PC-3 (cell line): ENCODE measurements at places on chromosomes 2 and 18. TPM values are rescaled to one million over a fixed set of nuclear protein-coding genes. Genes with fewer than 3 reads are reported as not detected.

- H3K27ac ChIP-seq, result no peak overlapping the region
- no peak overlapping the region for H3K4me3 ChIP-seq
- H3K4me1 ChIP-seq, result peaks cover 25% of the 10 kb centered on the region
- no peaks in the 10 kb centered on the region for H3K36me3 ChIP-seq
- no peak for DNase-seq
These were observed 45.8 kb downstream of the TMEM17 start for GRCh38 chr2:62460175-62460574.

DNA sequence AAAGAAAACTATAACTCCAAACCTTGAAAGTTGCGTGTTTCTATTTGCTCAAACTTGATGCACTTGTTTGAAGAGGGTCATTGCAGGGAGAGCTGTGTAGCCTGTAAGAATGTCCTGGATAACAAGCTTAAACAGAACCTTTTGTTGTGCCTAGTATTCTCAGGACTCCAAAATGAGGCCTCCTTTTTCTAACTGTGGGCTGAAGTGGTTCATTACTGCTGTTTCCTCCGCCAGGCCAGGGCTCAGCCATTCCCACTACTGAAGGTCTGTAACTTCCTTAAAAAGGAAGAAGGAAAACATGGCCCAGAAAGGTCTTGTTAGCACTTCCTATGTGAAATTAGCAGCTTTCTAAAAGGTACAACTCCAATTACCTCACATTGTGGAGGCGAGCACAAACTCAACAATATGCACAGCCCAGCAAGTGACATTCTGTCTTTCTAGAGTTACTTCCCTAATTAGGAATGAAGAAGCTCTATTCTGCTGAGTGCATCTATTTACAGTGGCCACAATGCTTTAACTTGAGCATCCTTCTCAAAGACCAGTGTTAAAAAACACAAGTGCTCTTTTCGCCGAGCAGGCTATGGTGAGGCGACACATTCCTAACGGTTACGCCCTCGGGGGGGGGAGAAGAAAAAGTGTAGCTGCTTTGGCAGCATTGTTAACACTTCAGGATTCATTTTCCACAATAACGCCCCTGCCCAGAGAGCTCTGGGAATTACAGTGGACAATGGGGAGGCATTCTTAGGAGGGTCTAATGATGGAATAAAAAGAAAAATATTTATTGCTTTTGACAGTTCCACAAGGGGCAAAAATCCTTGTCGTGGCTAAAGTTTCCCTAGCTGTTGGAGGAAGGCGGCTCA lies 136.9 kb upstream of the SIX3 start:
- peaks cover 77% of the 10 kb centered on the region for H3K27me3 ChIP-seq
- DNase-seq, result no peak

GRCh38 chr2:118119761-118120400 lies 31.6 kb downstream of the INSIG2 start:
- no peaks in the 10 kb centered on the region for H3K36me3 ChIP-seq
- H3K4me3 ChIP-seq, result no peak overlapping the region
- H3K4me1 ChIP-seq, result peaks cover 51% of the 10 kb centered on the region
- H3K27ac ChIP-seq, result peak overlapping the region; percentile 99
- H3K27me3 ChIP-seq, result no peaks in the 10 kb centered on the region

DNA sequence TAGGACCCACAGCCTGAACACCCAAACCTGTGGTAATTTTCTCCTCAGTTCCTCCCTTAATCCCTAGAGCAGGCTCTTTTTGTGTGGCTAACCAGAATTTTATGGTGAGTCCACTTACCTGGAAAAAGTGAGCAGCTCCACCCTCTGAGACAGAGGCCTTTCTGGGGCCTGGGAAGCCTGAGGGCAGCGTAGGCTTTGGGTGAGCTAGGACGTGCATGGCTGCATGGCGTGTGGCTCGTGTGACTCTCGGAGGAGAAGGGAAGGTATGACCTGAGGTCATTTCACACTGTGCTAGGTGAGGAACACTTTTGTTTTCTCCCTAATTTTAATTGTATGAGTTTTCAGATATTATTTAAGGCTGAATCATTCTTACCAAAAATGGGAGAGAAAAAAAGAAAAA lies 73.5 kb upstream of the DYNAP start:
- DNase-seq, result no peak
- H3K36me3 ChIP-seq, result no peaks in the 10 kb centered on the region
- H3K4me1 ChIP-seq, result no peaks in the 10 kb centered on the region
- H3K27ac ChIP-seq, result no peak overlapping the region
- peaks cover 13% of the 10 kb centered on the region; the same call in 1 of the 2 replicates for H3K27me3 ChIP-seq

DNA sequence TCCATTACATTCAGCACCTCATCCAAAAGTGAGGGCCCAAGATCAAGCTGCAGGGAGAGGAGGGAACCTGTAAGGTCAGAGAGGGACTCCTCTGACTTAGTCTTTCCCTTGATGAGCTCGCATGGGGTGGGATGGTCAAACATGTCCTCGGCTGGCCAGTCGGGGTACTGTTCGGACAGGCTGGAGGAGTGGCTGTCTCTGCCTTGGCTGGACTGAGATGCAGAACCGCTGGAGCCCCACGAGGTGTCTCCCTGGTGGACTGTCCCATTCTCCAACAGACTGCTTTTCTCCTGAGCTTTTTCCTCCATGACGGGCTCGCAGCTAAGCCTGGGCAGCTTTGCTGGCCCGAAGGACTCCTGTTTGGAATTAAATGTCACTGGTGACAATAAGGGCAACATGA lies 25.6 kb downstream of the CDC42EP3 start:
- H3K27me3 ChIP-seq, result no peaks in the 10 kb centered on the region
- H3K4me1 ChIP-seq, result peaks cover 22% of the 10 kb centered on the region
- DNase-seq, result no peak
- H3K27ac ChIP-seq, result peak overlapping the region; percentile 48

DNA sequence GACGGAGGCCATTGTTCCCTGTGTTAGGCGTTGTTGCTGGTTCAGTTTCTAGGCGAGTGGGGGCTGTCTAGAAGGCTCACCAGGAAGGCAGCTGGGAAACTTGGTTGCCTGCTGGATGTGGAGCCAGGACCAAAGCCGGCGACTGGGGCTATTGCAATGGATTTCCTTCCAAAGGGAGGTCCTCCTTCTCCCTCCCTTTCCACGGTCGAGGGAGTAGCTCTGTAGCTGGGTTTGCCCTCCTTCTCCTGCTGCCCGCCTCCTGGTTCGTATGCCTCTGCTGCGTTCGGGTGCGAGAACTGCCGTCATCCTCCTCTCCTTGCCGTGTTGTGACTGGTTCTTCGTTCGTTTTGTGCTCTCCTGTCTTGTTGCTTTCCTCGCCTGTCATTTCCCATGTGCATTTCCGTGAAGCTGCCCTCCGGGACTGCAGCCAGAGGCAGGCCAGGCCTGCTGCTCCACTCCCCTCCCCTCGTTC lies 203.4 kb downstream of the NEDD4L start:
- H3K27ac ChIP-seq, result no peak overlapping the region
- peaks cover 15% of the 10 kb centered on the region; the same call in 1 of the 2 replicates for H3K36me3 ChIP-seq
- no peaks in the 10 kb centered on the region for H3K27me3 ChIP-seq
- no peak overlapping the region for H3K4me3 ChIP-seq
- no peak for DNase-seq

DNA sequence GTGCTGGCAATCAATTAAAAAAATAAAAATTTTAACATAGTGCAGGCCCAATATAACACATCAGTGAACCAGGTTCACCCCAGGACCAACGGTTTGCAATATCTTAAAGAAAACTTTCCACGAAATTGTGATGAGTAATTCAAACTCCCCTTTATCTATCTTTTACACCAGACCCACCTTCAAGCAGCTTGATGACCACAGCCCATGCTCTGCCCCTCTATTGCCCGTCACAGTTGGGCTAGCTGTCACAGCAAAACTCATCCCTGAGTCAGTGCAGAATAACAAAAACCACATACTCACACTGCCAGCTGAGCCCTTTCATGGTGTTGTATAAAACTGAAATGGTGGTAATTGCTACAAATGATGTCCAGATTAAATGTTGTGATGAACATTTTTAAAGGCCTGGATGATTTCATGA lies 112.5 kb upstream of the CREB1 start:
- DNase-seq, result peak; percentile 39
- no peak overlapping the region for H3K27ac ChIP-seq
- H3K27me3 ChIP-seq, result no peaks in the 10 kb centered on the region
- H3K4me1 ChIP-seq, result peaks cover 12% of the 10 kb centered on the region; the same call in 1 of the 2 replicates
- H3K4me3 ChIP-seq, result no peak overlapping the region
- no peaks in the 10 kb centered on the region for H3K36me3 ChIP-seq

- H3K27me3 ChIP-seq, result no peaks in the 10 kb centered on the region
- DNase-seq, result no peak
These were observed 371.9 kb upstream of the TNP1 start for GRCh38 chr2:217231724-217232123.

The SP3 gene
- total RNA-seq, result 82.2 and 117 TPM in 2 replicates

DNA sequence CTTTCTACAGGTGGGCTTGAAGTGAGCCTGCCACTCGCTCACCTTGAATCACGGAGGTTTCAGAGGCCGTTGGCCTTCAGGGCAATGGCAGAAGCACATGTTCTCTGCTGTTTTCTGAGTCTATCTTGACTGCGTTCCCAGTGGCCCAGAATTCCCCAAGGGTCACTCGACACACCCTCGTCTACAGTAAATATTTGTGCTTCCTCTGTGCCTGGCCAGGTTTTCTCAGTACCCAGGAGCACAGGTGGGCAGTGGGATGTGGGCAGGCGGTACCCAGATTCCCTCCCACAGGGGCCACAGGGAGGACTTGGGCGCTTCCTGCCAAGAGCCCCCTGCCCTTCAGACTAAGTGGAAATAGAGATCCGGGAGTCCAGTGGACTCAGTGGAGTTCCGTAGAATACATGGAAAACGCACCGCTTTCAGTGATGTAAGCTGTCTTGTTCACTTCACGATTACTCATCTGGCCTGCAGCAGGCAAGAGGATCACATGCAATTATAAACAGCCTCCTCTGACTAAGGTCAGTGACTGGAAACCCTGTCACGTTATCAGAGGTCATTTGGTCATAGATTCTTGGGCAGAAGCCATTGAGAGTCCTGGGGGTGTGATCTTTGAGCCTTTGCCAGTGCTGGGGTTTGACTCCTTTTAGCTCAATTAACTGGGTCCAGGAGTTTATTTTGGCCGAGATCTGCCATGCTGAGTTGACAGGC lies 179.8 kb downstream of the NEDD4L start:
- H3K27me3 ChIP-seq, result no peaks in the 10 kb centered on the region
- peaks cover 10% of the 10 kb centered on the region for H3K36me3 ChIP-seq
- peak overlapping the region; percentile 93 for H3K4me3 ChIP-seq
- peak; percentile 91 for DNase-seq

DNA sequence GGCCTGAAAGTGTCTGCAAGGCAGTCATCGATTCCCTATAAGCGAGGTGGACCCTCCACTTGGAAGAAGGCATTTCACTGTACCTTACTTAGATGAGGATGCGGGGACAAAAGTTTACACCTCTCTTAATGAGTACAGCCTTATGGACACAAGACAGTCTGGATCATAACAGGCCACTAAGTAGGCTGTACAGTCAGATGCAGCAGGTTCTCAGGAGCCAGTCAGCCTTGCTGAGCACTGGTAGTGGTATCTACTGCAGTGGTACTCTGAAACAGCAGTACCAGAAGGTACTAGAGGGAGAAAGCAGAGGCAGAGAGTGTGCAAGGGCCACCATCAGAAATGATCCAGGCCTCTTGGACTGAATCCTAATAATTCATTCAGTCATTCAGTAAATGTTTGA lies 77.6 kb downstream of the KCMF1 start:
- peaks cover 14% of the 10 kb centered on the region for H3K4me1 ChIP-seq
- H3K27ac ChIP-seq, result no peak overlapping the region
- no peak for DNase-seq
- no peaks in the 10 kb centered on the region for H3K27me3 ChIP-seq
- H3K36me3 ChIP-seq, result peaks cover 58% of the 10 kb centered on the region

The TNFAIP6 gene
- total RNA-seq, result not detected in 2 replicates

DNA sequence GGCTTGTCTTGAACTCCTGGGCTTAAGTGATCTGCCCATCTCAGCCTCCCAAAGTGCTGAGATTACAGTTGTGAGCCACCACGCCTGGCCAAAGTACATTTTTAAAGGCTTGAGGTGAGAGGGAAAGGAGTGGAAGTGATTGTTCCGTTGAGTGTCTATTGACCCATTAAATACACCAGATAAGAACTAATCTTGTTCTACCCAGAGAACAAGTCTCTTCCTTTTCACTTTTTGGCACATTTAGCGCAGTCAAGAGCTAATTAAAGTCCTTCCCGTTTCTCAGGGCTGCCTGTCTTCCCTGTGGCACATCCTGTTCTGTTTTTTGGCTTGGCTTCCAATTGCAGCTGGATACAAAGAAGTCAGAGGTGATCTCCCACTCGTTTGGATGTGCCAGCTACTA lies 172.3 kb downstream of the ALPK2 start:
- no peak overlapping the region for H3K27ac ChIP-seq
- H3K4me3 ChIP-seq, result no peak overlapping the region
- peaks cover 16% of the 10 kb centered on the region for H3K4me1 ChIP-seq
- DNase-seq, result no peak
- no peaks in the 10 kb centered on the region for H3K36me3 ChIP-seq

The VIT gene
- not detected in 2 replicates for total RNA-seq

- peak overlapping the region; percentile 51 for H3K27ac ChIP-seq
- H3K27me3 ChIP-seq, result no peaks in the 10 kb centered on the region
- H3K36me3 ChIP-seq, result peaks cover 30% of the 10 kb centered on the region
- H3K4me1 ChIP-seq, result peaks cover 35% of the 10 kb centered on the region
- DNase-seq, result peak; percentile 50
These were observed 602 bp downstream of the SNX17 start for GRCh38 chr2:27370816-27371620.

The UGT1A5 gene
- not detected in 2 replicates for total RNA-seq

The MAP3K19 gene
- total RNA-seq, result not detected in 2 replicates

DNA sequence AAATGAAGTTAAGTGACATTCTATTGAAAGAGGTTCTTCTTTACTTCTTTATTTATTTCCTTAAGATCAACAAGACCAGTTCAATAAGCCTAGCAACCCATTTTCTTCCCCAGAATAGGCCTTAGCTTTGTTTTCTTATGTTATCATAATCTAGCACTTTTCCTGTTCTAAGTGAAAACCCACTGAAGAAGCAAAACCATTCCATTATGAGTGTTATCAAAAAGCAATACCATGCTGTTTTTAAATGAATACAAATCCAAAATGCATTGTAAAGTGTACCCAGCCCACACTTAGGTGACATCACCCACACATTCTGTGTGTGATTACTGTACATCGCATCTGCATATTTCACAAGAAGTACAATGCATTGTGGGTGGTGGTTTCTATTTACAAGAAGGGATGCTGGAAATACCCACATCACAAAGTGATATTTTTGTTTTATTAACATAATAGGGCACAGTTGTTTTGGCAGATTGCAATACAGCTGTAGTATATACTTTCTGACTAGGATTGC lies 679.5 kb downstream of the KCNJ3 start:
- no peaks in the 10 kb centered on the region for H3K4me1 ChIP-seq
- H3K36me3 ChIP-seq, result no peaks in the 10 kb centered on the region
- H3K27me3 ChIP-seq, result no peaks in the 10 kb centered on the region
- H3K27ac ChIP-seq, result no peak overlapping the region

DNA sequence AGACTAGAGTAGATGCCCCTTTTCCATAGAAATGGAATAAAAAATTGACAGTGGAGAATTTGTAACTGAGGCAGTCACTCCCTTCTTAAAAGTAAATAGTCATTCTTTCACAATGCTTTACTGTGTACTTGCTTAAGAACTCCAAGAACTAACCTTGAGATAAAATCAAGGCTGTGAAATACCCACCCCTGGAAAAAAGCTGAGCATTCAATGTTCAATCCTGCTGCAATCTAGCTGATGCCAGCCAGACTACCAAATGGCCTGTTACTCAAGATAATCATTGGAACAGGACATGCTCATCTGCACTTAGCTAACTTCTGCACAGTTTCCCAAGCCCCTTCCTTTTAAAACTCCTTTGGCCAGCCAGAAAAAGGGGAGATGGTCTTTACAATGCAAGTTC lies 367.4 kb upstream of the GULP1 start:
- no peaks in the 10 kb centered on the region for H3K4me1 ChIP-seq
- H3K36me3 ChIP-seq, result no peaks in the 10 kb centered on the region
- H3K4me3 ChIP-seq, result no peak overlapping the region
- no peak overlapping the region for H3K27ac ChIP-seq

The ASB18 gene
- 0.15 TPM in 1 of 2 replicates, not detected in the other for total RNA-seq

GRCh38 chr18:59328683-59329082 lies 10.2 kb upstream of the CPLX4 start:
- no peak overlapping the region for H3K4me3 ChIP-seq
- H3K27ac ChIP-seq, result no peak overlapping the region
- no peak for DNase-seq
- H3K27me3 ChIP-seq, result no peaks in the 10 kb centered on the region

The ATP8B1 gene
- total RNA-seq, result 18.4 and 24.8 TPM in 2 replicates
